ENCODE measurements at places on chromosomes 2 and 18.

GRCh38 chr18:59008302-59008974 lies 131.2 kb upstream of the SEC11C start:
- no peak for DNase-seq

DNA sequence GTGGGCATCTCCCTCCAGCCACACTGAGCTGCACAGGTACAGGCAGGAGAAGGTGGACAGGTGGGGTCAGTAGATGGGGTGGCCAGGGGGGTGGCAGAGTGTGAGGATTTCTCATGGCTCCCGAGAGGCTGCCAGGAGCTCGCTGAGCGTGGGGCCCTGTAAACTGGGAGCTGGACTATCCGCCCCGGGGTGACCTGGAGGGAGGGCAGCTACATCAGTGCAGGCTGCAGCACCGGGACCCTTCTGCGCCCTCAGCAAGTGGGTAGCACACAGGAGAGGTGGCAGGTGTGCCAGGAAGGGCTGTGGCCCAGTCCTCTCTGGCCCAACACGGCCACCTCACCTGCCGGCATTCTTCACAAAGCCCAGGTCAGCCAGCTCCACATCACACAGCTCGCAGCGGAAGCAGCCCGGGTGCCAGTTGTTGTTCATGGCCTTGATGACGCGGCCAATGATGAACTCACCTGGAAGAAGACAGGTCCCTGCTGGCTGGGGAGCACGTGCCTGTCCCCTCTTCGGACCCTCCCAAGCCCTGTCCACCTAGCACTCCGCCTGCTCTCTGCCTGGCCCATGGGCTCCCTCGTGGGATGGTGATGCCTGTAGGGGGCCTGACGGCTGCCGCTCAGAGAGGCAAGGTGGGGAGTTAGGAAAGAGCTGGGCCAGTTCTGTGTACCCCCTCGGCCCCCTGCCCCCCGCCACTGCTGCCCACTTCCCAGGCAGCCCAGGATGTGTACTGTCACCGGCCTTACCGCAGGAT lies 8.3 kb downstream of the GPR17 start:
- DNase-seq: no peak

DNA sequence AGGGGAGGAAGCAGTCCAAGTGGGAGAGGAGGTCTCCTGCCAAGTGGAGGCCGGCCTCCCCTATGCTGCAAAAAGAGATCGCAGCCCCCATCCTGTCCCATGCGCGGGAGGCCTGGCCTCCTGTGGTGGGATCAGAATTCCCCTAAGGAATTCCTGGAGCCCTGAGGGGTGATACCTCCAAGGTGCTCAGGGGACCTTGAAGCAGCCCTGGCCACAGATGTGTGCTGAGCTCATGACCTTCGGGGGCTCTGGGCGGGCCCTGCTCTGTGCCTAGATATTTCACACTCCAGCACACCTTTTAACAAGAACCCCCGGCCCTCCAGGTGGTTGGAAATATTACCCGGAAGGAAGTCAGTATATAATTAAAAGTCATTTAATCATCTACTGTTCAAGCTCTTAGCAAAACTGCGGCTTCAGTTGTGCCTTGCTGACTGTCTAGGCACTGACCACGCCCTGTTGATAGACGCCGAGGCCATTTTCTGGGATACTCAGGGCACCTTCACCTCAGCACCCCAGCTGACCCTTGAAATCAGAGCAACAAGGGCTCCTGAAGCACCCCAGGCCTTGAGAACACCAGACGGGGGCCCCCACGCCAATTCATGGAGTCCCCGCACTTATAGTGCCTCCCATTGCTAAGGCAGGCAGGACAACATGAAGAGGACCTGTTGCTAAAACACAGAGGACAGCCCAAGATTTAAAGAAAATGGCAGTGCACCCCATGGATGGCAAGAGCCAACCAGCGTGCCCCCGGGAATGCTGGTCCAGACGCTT lies 119.1 kb downstream of the NDUFA10 start:
- no peak for DNase-seq

DNA sequence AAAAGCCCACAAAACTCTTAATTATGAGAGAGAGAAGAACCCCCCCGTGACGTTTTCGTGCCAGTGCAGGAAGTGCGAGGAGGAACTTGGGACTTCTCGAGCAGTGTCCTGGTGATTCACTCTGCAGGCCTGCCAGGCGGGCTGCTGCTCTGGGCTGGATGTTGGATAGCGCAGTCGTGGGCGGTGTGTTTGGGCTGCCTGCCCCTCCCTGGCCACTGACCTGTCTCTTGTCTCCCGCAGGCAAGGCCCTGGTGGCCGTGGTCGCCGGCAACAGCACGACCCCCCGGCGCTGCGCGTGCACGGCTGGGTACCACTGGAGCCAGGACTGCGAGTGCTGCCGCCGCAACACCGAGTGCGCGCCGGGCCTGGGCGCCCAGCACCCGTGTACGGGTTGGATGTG lies 29.0 kb downstream of the TNFRSF11A start:
- DNase-seq: no peak

DNA sequence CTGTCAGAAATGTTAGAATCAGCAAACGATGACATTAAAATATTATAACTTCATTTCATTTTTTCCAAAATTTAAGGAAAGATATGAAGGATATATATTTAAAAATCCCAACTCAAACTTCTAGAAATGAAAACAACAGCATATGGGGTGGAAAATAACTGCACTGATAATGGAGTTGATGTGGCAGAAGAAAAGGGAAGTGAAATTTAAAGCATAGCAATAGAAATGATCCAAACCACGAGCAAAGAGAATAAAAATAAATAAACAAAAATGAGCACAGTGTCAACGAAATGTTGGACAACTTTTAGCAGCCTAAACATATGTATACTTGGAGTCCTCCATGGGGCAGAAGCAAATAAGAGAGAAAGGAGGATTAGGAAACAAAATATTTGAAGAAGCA lies 280.2 kb downstream of the KCNJ3 start:
- DNase-seq: no peak

DNA sequence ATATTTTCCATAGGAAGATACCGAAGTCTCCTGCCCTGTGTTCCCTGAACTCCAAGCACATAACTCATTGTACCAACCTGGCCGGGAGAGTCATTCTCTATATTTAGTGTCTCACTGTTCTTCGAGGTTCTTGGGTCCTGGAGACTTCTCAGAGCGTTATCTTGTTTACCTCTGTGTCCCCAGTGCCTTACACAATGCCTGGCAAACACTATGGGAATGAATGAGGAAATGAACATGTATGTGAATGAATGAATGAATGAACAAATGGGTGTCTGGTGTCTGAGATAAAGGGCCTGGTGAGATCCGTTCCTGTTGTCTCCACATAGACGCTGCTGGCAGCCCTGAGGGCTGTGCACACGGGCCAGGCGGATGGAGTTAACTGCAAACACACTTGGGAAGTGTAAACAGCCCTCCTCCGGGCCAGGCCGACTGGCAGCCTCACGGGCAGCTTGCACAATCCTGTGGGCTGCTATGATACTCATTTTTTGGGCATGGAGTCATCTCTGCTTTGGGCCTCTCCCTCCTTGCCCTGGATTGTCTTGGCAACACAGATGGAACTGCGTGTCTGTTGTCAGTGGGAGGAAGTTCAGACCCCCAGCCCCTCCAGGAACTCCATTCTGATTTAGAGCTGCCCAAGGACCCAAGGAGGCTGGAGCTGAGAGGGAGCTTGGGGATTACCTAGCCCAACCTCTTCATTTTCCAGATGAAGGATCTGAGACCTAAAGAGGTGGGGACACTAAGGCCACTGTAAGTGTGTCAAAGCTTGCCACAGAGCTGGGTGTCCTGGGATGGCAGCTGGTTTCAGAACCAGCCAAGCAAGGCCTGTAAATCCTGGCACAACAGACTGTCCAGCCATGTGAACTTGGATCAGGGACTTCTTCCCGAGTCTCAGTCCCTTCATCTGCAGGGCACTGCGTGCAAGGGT lies 124.4 kb downstream of the INHBB start:
- DNase-seq: no peak

Data from stimulated activated CD8-positive, alpha-beta memory T cell treated with anti-CD3 and anti-CD28 coated beads, Interleukin-7, amount 100 ng/mL, for 1 hour (primary cell).